AG04450 (cell line): ENCODE measurements at places on chromosomes 5 and 9. TPM values are rescaled to one million over a fixed set of nuclear protein-coding genes. Genes with fewer than 3 reads are reported as not detected.

The KCNMB1 gene
- polyA plus RNA-seq: 0.01 TPM in 1 of 2 replicates, not detected in the other

The SLC46A2 gene
- not detected in 2 replicates for polyA plus RNA-seq

The INSYN2B gene
- 6.1 and 6.8 TPM in 2 replicates for polyA plus RNA-seq

DNA sequence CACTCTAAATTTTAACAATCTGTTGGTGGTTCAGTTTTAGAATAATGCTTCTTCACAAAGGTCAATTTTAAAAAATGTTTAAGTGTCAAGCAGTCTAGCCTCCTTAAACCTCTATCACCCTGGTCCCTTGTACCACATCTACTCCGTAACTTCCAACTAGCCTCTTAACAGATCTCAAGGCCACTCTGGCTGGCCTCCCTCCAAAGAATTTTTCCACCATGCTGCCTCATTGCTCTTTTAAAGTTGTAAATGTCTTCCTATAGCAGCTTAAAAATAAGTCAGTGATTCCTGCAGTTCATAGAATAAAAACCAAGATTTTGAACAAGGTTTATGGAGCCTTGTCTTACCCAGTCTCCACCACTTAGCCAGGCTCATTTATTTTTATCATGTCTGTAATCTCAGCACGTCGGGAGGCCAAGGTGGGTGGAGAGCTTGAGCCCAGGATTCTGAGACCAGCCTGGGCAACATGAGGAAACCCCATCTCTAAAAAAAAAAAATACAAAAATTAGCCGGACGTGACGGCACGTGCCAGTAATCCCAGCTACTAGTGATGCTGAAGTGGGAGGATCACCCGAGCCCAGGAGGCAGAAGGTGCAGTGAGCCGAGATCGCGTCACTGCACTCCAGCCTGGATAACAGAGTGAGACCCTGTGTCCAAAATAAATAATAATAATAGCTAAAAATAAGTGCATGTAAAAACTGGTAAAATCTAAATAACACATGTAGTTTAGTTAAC lies 924.9 kb upstream of the DMAC1 start:
- no peak for DNase-seq

DNA sequence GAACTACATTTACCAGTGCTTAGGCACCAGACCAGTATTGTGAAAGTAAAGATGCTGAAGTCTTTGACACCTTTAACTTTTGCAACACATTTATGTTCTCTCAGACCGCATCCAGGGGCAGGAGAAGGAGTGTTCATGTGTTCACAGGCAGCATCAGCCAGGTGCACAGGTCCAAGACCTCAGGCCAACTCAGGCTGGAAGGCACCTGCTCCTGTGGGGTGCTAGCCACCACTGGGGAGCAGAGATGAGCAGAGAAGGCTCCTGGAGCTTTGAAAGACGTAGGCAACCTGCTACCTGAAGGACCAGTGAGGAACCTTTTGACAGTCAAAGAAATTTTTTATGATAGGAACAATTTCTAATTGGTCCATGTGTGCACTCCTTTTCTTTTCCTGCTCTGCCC lies 35.6 kb downstream of the DAPK1 start:
- DNase-seq: no peak

DNA sequence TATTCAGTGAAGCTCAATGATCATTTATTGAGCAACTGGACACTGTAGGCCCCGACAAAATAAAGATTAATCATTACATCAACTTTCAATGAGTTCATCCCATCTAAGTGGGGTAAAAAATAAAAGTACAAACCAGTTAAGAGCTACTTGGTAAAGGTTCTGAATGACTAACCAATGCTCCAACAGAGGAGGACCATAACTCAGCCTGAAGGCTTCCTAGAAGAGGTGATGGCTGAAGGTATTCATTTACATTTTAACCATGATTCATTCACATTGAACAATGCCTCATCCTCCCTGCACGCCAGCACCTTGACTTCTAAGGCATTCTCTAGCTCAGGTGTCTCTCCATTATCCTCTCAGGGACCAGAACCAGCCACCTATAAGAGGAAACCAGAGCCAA lies 201.4 kb downstream of the ZNF462 start:
- DNase-seq: no peak

GRCh38 chr5:58404734-58405133 lies 55.2 kb downstream of the PLK2 start:
- DNase-seq: no peak

DNA sequence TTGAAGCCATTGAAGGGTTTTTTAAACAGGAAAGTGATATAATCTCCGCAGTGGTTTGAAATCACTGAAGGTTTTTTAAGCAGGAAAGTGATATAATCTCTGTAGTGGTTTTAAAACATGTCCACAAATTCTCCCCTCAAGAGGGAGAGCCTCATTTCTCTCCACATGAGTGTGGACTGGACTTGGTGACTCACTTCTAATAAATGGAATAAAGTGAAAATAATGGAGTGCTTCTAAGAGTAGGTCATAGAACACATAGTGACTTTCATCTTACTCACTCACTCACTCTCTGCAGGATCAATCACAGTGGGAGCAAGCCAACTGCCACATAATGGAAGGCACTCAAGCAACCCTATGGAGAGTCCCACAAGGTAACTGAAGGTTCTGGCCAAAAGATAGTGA lies 12.0 kb downstream of the CTNNAL1 start:
- DNase-seq: no peak

DNA sequence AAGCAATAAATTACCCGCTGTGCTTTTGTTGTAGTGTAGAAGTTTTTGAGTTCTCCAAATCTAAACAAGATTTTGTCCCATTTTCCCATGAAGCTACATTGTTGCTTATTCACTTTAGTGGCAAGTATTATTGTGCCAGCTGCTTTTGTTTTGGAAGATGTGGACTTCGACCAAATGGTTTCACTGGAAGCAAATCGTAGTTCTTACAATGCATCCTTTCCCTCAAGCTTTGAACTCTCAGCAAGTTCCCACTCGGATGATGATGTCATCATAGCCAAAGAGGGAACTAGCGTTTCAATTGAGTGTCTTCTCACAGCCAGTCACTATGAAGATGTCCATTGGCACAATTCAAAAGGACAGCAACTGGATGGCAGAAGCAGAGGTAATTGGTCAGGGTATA lies 10.9 kb downstream of the MFAP3 start:
- DNase-seq: no peak
